ENCODE measurements at places on chromosomes 12 and 14. TPM values are rescaled to one million over a fixed set of nuclear protein-coding genes. Genes with fewer than 3 reads are reported as not detected.

Gene HOTAIR
- 0.25 TPM for total RNA-seq

Gene CLEC4D
- total RNA-seq, result not detected

Gene TAS2R7
- total RNA-seq, result not detected

Gene MAP3K9
- total RNA-seq, result 4.5 TPM

Gene PAX9
- 2.0 TPM for total RNA-seq

Gene MYF6
- not detected for total RNA-seq

Gene OTX2
- not detected for total RNA-seq

Gene CLEC2A
- total RNA-seq, result not detected

Gene PPM1H
- 7.5 TPM for total RNA-seq

Gene MIP
- total RNA-seq, result 0.24 TPM

Gene KIAA0586
- total RNA-seq, result 7.0 TPM

Gene MNAT1
- total RNA-seq, result 41.9 TPM

Gene ZNF891
- total RNA-seq, result 0.28 TPM

Gene FAM181A
- total RNA-seq, result not detected

Gene NID2
- total RNA-seq, result 40.0 TPM

Gene OR6C70
- not detected for total RNA-seq

Gene TOMM20L
- not detected for total RNA-seq

Gene EIF2S3B
- 0.77 TPM for total RNA-seq

Gene KRT71
- total RNA-seq, result not detected

Gene LRP1-AS
- total RNA-seq, result not detected

Gene KRT85
- 0.06 TPM for total RNA-seq

Gene SLC38A1
- total RNA-seq, result 84.7 TPM

Gene RPGRIP1
- 0.26 TPM for total RNA-seq

Gene GPR65
- not detected for total RNA-seq

Gene BIN2
- total RNA-seq, result 0.08 TPM

Gene NYNRIN
- total RNA-seq, result 0.23 TPM

Gene TBX3
- total RNA-seq, result 38.2 TPM

Gene PLBD1
- 5.9 TPM for total RNA-seq

Gene ACSM4
- total RNA-seq, result not detected

Gene MMP17
- total RNA-seq, result 10.0 TPM

Gene MBIP
- total RNA-seq, result 13.2 TPM

Gene KRT78
- total RNA-seq, result not detected

Gene LHX5
- total RNA-seq, result not detected

Gene LALBA
- total RNA-seq, result not detected

Gene TFCP2
- total RNA-seq, result 18.9 TPM

Gene COX8C
- total RNA-seq, result not detected

Data from A549 treated with Mapracorat at 1 μM for 4 hours (cell line).